Renal cortex interstitium (tissue), 15 donors: ENCODE measurements at places on chromosomes 5 and 9.

- no peak for DNase-seq
Measured at GRCh38 chr9:101387871-101388506, 3.2 kb upstream of the BAAT start.

- no peak for DNase-seq
Measured at GRCh38 chr5:24823625-24824024, 178.8 kb upstream of the CDH10 start.

DNA sequence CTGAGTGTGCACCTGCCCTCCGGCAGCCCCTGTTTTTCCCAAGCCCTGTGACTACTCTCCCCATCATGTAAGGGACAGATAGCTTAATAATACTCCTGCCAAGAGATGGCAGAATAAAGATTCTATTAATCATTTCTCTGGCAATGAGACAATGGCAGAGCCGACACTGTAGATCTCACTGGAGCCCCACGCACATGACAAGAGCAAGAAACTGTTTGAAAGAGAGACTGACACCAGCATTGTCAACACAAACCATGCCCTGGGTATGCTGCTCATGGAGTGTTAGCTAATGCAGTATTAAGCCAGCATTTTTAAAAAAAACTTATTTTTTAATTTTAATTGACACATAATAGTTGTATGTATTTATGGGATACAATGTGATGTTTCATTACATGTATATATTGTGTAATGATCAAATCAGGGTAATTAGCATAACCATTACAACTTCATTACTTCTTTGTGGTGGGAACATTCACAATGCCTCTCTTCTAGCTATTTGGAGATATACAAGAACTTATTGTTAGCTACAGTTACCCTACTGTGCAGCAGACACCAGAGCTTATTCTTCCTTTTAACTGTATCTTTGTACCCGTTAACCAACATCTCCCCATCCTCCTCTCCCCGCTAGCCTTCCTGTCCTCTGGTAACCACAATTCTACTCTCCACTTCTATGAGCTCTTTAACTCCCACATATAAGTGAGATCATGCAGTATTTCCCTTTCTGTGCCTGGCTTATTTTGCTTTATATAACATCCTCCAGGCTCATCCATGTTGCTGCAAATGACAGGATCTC is 31.5 kb upstream of the SEMA4D start:
- DNase-seq: no peak

- no peak for DNase-seq
Measured at GRCh38 chr5:12392246-12392645, 488.0 kb upstream of the CTNND2 start.

DNA sequence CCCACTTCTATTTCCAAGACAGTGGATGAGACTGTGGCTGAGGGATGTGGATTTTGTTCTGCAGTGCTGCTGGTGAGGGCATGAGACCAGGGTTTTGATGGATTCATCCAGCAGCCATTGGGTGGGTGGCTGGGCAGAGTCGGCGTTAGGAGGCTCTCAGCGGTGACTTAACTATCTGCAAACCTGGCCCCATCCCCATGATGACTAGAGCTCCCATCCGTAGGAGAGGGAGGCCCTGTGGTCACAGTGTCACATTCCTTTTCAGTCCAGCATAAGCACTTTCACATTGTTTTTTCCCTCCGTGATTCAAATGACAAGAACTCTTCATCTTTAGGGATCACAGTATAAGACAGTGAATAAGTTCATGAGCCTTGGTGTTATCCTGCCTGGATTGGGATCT is 60.4 kb upstream of the SPRY4 start:
- no peak for DNase-seq

DNA sequence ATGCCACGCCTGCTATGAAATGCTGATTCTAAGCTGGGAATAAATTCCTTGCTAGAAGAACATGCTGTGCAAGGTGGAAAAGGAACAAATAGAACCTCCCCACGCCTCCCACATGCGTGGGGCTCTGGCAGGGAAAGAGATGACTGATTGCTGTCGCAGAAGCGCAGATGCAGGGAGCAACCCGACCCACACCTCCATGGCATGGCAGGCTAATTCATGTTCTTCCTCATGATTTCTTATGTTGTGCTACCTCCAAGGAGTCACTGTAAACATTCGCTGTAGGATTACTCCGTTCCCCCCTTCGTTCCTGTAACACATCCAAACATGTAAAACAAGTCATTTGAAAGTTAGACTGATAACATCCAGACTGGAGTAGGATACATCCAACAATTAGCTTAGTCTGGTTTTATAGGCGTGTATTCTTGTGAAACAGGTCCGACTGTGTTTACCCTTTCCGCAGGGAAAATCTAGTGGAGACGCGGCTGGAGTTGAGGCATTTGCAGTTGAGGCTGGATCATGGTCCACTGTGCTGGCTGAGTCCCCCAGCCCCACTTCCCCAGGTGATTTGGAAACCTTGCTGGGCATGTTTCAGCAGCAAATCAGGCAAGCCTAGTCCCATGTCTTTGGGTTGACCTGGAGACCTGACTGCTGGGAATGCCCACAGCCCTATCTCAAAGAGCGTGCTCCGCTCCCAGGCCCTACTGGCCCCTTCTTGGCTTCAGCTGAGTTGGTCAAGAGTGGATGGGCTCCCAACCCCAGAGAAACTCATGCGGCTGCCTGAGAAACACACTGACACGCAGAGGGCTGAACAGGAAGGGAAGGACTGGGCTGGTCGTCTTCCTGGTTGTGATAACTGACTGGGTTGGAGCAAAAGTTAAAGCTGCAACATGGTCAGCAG is 24.8 kb upstream of the ANKRD33B start:
- DNase-seq: no peak

DNA sequence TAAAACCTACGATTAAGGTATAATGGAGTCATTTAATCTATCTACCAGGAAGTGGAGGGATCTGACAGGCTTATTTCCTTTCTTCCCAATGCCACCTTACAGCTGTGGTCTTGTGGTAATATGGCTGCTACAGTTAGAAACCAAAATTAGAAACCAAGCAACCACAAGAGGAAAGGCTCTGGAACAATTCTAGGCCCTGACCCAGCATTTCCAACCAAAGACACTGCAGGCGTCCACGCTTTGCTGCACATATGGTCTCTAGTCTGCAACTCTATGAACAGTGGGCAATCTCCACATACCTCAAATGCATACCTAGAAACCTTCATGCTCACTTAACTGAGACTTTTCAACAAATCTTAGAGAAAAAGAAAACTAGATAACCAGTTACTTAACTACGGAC is 339.1 kb downstream of the NFIB start:
- DNase-seq: no peak

DNA sequence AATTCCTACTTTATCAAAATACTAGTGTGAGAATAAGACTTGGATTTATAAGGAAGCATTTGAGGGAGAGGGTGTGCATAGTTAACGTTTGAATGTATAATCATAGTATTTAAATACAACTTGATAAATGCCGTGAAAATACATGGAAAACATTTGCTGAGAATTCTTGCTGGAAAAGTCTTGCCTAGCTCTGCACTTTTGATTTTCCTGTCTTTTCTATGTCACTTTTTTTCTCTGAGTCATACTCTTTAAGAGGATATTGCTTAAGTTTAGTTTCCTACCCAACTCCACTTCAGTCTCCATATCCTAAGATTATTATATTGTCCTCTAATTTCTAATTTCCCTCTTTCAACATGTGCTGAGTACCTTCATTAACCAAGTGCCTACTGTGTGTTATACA is 616.6 kb upstream of the SEMA6A start:
- no peak for DNase-seq

- DNase-seq: no peak
Measured at GRCh38 chr5:130286971-130287370, 382.7 kb downstream of the CHSY3 start.

- DNase-seq: no peak
Measured at GRCh38 chr5:132451387-132451786, 39.2 kb downstream of the IRF1 start.

DNA sequence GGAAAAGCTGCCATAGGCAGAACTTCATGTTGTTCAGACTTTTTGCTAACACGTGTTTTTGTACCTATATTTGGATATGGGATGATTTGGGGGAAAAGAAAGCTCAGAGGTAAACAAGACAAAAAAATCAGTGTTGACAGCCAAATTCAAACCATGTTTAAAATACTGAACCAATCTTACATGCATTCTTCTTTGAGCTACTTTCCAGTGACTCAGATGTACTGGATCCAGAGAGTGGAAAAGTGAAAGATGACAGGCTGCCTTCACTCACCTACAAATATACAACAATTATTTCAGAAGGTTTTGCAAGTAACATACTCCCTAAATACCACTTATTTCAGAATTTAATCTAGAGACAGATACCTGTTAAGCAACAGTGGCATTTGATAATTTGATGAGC is 165.7 kb downstream of the MPDZ start:
- no peak for DNase-seq

DNA sequence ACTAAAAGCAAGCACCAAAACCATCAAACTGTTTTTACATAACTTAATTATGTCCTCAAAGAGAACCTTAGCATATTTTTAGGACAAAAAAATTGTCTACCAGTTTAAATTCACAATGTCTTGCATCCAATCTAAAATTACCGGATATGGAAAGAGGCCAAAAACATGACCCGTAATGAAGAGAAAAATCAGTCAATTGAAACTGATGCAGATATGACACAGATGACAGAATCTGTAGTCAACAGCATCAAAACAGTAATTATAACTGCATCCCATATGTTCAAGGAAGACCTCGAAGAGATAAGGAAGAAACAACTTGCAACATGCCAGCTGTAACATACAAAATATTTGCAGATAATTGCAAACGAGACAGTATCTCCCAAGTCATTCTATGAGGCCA is 473.2 kb downstream of the SEMA5A start:
- DNase-seq: no peak

- DNase-seq: no peak
Measured at GRCh38 chr9:14066831-14067230, 247.1 kb downstream of the NFIB start.

- DNase-seq: no peak
Measured at GRCh38 chr5:90488791-90489190, 14.1 kb downstream of the POLR3G start.

- DNase-seq: no peak
Measured at GRCh38 chr5:56648460-56649034, 166.8 kb upstream of the MAP3K1 start.

DNA sequence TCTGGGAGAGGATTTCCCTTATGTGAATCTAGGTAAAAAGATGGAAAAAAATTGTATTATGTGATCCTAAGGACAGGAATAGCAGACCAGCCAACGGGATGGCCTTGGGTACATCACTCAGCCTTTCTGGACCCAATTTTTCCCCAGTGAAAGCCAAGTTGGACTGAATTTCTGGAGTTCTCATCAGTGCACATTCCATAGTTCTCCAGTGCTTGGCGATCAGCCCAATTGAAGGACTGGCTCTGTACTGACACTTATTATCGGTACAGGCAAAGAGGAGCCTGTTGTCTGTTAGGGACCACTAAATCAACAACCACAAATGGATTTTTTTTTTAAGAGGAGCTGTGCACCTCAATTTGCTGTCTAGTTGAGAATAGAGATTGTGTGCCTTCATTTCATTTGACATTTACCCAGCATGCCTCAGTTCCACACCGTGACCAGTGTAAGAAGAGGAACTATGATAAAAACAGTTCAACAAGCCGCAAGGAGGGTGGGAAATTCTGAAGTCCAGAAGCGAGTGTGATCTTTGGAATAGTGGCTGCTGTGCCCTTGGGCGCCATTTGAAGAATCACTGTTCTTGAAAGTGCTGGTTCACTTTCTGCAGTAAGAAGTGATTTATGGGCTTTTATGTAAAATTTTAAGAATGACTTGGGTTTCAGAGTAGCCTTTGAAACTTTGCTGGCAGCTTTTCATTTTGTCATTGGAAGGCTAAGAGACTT is 8.0 kb downstream of the ARL10 start:
- no peak for DNase-seq

DNA sequence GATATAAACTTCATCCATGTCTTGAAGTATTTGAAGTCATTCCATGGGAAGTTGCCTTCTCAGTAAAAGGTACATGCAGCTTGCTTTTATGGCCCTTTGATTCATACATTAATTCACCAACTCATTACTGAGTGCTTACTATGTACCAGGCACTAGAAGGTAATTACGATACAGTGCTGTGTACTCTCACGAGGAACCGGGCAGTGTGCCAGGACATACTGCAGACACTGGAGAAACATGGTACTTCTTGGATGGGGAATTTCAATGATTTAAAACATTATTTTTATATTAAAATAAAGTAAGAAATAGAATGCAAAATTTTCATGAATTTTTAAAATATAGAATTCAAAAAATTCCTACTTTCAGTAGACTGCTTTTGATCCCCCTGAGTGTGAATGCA is 71.4 kb upstream of the WDR41 start:
- DNase-seq: no peak

GRCh38 chr5:171478946-171479775 is 59.7 kb downstream of the FGF18 start:
- no peak for DNase-seq

- no peak for DNase-seq
Measured at GRCh38 chr9:126652140-126652582, 38.4 kb downstream of the LMX1B start.

DNA sequence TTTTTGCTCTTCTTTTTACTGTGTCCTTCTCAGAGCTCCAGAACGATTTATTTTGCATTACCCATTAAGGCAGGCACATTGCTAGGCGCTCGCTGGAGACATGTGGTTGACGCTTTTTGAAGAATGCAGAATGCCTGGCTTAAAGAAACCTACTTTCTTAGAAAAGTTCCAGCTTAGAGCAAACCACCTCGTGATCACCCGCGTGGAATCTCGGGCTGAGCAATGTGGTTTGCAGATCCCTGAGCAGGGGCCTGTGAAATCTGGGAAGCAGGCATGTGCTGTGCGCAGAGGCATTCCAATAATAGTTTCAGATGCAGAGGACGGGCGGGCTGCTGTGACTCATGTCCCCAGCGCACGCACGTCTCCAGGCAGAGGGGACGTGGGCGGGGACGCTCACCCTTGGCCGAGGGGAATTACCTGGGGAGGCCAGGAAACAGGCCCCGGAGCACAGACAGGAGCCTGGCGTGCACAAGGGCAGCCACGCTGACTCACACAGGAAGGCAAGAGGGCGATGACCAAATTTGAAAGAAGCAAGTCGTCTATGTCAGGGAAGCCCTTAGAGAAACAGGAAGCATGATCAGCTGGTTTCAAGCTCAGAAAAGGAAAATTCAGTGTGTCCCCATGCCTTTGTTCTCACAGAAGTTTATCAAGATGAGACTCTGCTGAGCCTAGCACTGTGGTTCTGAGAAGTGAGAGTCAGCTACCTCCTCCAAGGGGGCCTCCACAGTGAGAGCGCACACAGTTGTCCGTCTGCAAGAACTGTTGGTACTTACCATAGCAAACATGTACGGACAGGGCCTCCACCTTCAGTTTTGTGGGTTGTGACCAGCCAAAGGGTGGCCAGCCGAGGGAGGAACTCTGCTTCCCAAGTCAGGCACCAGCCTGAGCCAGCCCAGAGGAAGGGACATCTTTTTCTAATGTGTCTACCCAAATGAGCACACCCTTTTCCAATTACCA is 218.6 kb downstream of the PIK3R1 start:
- DNase-seq: no peak
